ENCODE measurements at places on chromosomes 11 and 22. TPM values are rescaled to one million over a fixed set of nuclear protein-coding genes. Genes with fewer than 3 reads are reported as not detected.

DNA sequence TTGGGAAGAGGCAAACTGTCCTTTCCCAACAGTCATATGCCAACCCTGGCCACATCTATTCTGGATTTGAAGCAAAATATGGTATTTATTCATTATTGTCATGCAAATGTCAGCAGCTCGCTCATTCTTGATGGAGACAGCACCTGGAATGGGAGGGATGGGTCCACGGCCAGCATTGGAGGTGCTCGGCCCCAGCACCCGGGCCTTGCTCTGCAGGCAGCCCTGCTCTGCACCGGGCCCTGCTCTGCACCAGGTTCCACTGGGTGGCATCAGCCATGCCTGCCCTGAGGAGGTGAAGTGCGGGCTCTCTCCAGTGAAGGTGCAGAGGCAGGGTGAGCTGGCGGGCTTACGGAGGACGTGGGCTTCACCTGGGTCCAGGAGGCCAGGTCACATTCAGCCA, 19.8 kb downstream of the LRP5 start:
- DNase-seq, result no peak

DNA sequence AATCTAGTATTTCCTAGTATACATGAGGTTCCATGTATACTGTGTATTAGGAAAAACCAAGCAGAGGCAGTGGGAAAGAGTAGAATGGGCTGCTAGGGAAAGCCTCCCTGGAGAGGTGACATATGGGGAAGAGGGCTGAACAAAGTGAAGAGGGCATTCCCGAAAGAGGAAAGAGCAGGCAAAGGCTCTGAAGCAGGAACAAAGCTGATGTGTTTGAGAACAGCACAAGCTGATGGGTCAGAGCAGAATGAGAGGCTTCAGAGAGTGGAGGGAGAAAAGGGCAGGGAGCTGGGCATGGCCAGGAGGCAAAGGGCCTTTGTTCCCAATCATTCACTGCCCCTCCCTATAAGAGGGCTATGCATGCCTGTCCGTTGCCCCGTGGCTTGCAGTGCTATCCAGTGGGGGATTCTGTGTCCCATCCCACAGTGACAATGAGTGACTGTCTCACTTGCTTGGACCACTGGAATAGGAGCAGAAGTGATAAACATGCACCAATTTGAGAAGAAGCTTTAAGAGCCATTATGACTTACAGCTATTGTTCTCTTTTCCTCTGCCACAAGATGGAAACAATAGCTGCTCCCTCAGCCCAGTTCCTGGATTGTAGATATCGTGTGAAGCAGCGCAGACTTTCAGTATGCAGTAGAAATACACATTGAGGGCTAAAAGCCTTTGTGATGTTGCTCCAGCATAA, 39.6 kb downstream of the GALNT18 start:
- DNase-seq, result no peak

GRCh38 chr11:103733889-103734288, 302.6 kb upstream of the DDI1 start:
- DNase-seq, result no peak

GRCh38 chr11:72867970-72868369, 53.8 kb downstream of the ATG16L2 start:
- DNase-seq, result no peak

- no peak for DNase-seq
These were observed 3.6 kb downstream of the CD44 start for GRCh38 chr11:35142481-35143075.

DNA sequence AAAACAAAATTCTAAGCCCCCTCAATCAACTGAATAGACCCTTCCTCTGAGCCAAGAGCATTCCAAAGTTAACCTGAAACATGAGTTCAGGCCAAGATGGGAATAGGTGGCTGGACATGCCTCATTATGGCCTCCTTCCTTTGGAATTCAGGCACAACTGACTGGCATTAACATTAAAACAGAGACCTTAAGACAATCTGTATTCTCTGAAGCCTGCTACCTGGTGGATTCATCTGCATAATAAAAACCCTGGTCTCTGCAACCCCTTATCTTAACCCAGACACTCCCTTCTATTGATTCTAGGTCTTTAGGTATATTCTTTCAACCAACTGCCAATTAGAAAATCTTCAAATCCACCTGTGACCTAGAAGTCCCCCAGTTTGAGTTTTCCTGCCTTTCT, 66.3 kb downstream of the JRKL start:
- DNase-seq, result no peak

DNA sequence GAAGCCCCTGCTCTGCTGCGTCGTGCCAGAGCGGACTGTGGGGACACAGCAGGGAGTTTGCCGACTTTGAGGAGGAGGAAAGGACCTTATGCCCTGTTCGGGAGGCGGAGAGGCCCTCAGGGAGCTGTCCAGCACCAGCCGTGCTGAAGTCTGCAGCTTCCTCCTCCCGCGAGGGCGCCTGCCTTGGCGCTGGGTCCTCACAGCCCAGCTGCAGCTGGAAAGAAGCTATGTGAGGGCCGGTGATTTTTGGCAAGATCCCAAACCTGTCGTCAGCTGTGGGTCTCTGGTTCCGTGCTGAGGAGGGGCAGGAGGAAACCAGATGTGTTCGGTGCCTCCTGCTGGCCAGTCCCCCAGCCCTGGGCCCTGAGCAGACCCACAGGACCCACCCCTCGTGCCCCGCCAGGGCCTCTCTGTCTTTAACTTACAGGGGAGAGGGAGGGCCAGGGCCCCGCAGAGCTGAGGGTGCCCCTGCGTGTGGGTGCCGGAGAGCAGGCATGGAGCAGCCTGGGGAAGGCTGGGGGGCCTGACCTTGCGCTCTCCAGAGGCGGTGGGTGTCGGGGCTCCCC, 12.0 kb downstream of the BRSK2 start:
- DNase-seq, result no peak

DNA sequence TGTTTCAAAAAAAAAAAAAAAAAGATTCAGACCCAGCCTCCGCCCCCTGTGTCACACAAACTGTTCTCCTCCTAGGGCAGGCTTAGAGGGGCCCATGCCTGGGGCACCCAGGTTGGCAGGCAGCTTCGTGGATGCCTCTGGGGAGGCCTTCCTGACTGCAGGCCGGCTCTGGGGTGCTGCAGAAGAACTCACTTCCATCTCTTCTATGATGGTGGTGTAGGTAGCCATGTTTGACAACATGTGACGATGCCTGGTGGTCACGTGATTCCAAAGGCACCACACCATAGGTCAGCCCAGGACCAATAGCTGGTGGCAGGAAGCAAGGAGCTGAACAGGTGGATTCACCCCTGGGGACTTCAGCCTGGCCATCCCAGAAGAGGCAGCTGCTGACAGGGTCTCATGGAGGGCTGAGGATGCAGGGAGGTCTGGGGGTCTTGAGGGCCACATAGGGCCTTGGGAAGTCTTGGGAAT, 24.1 kb upstream of the CELSR1 start:
- no peak for DNase-seq

- DNase-seq, result no peak
These were observed 26.8 kb upstream of the RAG1 start for GRCh38 chr11:36540998-36541397.

- no peak for DNase-seq
These were observed 12.5 kb downstream of the HSD17B12 start for GRCh38 chr11:43693069-43693468.

DNA sequence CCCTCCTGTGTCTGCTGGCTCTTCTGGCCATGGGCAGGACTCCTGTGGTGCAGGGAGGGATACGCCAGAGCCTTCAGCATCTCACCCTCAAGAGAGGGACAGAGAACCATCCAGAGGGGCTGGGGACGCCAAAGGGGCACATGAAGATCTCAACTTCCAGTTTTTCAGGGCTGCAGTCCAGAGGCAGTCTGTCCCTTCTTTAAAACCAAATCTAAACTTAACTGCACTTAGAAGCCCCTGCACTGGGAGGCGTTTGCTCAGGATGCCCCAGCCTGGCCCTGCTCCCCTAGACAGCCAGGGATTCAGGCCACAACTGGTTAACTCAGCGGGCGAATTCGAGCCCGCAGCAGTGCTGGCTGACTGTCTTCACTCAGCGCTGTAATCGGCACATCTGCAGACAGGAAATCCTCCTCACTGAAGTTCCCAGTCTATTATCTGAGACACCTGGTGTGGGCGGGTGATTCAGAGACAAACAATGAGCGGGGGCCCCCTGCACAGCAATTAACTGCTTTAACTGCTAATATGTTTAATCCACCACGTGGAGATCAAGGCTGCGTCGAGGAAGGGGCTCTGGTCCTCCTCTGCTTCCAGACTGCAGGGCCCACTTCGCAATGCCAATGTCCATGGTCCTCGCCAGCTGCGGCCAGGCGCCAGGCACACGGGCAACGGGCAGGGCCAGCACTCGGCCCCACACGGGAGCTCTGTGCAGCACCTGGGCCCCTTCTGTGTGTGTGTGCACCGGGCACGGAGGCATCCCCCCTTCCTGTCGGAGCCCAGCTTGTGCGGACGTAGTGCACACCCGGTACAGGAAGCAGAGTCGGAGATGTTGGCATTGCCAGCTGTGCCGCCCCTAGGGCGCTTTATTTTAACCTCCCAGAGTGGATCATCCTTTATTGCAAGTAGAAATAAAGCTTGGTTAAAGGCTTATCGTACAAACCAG, 36.9 kb upstream of the GNB1L start:
- no peak for DNase-seq

DNA sequence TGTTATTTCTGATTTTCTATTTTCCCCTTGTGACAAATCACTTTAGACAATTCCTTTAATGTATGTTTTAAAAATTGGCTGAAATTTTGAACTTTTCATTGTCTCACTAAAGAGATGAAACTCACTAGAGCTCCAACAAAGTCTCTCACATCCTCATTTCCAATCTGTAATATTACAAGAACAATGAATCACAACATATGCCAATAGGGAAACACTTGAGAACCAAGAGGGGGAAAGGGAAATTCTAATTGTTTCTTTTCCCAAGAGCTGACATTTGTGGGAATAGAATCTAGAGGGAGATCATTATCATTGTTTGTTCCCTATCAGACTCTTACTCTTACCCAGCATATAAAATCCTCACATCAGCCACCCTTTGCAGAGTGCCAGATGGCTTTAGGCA, 28.2 kb downstream of the OR10D3 start:
- DNase-seq, result no peak

- DNase-seq, result no peak
These were observed 8.2 kb downstream of the ZNF70 start for GRCh38 chr22:23742505-23743264.

GRCh38 chr11:126332221-126332711, 23.2 kb upstream of the ST3GAL4 start:
- DNase-seq, result no peak

DNA sequence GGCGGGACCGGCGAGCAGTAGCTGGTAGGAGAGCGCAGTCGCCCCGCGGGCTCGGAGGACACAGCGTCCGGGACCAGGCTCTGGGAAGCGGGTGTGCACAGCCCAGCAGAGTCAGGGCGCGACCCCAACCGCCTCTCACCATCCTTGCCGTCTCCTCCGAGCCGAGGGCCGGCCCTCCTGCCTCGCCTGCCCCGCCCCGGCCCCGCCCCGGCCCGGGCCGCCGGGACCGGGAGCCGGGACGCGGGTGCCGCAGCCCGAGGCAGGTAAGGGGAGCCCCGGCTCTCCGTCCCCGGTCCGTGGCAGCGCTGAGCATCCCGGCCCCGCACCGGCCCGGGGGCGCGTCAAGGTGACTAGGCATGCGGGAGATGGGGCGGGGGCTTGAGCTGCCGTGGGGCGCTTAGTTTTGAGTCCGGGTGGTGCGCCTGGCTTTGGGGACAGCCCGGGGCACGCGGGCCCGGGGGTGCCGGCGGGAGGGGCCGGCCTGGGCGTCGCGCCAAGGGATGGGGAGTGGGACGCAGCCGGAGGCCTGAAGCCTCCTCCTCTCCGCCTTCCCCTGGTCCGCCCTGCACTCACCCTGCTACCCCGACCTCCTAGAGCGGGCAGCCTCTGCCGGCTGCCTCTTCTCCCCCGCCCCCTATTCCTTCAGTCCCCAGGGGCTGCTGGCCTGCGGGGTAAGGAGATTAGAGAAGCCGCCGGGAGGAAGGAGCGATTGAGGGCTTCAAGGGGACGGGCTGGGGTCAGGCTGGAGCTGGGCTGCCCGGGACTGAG, at the start of gene ABCG4:
TSS of gene ABCG4 (plus strand) at position 35 of the 768 bp plus-strand sequence. CDS start 914 bp downstream, outside the sequence.
- DNase-seq, result no peak

GRCh38 chr11:92678008-92678611, 291.3 kb upstream of the MTNR1B start:
- no peak for DNase-seq

GRCh38 chr22:42258126-42258525, 12.3 kb downstream of the TCF20 start:
- DNase-seq, result no peak

DNA sequence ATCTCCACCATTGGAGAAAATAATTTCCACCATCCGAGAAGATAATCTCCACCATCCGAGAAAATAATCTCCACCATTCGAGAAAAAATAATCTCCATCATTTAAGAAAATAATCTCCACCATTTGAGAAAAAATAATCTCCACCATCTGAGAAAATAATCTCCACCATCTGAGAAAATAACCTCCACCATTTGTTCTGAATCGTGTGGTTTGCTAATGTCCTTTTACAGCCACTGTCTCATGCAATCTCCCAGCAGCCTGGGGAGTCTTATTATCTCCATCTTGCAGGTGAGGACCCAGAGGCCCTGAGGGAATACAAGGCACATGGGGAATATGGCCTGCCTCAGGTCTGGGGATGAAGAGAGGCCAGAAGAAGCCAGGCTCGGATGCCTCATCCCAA, 54.1 kb upstream of the TCF20 start:
- DNase-seq, result no peak

GRCh38 chr11:36509201-36509639, 852 bp downstream of the TRAF6 start:
- DNase-seq, result no peak

DNA sequence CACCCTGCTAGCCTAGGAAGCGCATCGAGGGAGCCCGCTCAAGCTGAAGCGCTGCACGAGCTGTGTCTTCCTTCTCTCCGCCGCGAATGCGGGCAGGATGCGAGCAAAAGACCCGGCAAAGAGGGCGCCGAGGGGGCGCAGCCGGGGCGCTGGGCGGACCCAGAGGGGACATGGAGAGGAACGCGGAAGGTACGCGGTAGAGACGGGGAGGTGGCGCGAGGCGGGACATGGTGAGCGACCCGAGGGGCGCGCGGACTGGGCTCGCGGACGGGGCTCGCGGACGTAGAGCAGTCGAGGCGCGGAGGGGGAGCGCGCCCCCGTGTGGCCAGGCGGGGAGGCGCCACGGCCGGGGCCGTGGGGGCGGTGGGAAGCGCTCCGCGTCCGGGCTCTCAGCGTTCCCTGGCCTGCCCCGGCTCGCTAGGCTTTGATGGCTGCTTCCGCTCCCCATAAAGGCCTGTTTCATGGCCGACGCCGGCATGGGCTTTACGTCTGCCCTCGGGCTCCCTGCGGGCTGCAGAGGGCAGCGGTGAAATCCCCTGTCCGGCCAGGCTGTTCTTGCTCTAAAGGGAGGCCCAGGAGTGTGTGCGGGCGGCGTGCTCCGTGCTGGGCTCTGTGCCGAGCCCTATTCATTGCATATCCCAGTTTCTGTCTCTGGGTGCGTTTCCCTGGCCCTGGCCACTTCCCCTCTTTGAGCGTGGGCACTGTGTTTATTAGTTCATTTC, 31.2 kb upstream of the TRIM29 start:
- DNase-seq, result no peak

- DNase-seq, result no peak
These were observed 990.5 kb downstream of the OPCML start for GRCh38 chr11:132541794-132542193.

GRCh38 chr11:81574301-81574700, 1159.4 kb downstream of the FAM181B start:
- DNase-seq, result no peak

The MYO7A gene
- total RNA-seq, result 4.0 TPM

The ROBO4 gene
- 5.9 TPM for total RNA-seq

The INSC gene
- not detected for total RNA-seq

The OR51B5 gene
- not detected for total RNA-seq

The SPDYC gene
- not detected for total RNA-seq

The GLYATL1 gene
- total RNA-seq, result not detected

The CCDC157 gene
- 0.47 TPM for total RNA-seq
